Brain (organoid and tissue), 16 donors: ENCODE measurements at places on chromosomes 4 and X.
A peak's percentile ranks its signal among the peaks of the same experiment; 100 is the strongest.

- DNase-seq: no peak
These were observed 117.6 kb upstream of the GPR101 start for GRCh38 chrX:137151403-137151802.

GRCh38 chr4:61446941-61447340 lies 246.8 kb downstream of the ADGRL3 start:
- DNase-seq: peak; percentile 38

GRCh38 chr4:37219990-37220389 lies 24.6 kb upstream of the NWD2 start:
- no peak for DNase-seq

GRCh38 chrX:8845060-8845459 lies 43.9 kb upstream of the FAM9A start:
- no peak for DNase-seq

GRCh38 chrX:109936598-109936997 lies 66.3 kb upstream of the TMEM164 start:
- DNase-seq: no peak

GRCh38 chrX:45110494-45110893 lies 90.2 kb downstream of the DIPK2B start:
- no peak for DNase-seq

- no peak for DNase-seq
These were observed 642.4 kb downstream of the TRIML1 start for GRCh38 chr4:188781655-188782054.

GRCh38 chr4:72900952-72901351 lies 168.6 kb downstream of the COX18 start:
- peak; percentile 1 for DNase-seq

DNA sequence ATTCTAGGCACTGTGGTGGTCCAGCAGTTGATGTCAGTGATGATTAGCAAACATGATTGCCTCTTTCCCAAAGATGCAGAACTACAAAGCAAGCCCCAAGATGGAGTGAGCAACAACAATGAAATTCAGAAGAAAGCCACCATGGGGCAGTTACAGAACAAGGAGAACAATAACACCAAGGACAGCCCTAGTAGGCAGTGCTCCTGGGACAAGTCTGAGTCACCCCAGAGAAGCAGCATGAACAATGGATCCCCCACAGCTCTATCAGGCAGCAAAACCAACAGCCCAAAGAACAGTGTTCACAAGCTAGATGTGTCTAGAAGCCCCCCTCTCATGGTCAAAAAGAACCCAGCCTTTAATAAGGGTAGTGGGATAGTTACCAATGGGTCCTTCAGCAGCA lies 365.3 kb downstream of the MAPK10 start:
- DNase-seq: no peak

DNA sequence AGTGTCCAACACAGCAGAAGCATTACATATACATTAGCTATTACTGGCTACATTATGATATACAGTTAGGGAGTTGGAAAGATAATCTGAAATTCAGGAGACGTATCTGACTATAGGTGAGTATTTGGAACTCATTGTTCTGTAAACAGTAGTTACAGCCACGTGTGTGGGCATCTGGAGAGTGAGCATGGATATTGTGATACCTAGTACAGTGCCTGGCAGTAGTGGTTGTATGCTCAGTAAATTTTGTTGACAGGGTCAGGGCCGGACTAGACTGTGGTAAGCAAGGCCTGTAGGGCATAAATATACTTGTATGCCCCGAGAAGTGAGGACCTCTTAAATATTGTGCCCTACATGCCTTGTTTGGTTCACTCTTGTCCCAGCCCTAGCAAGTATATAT lies 2.9 kb downstream of the F9 start:
- no peak for DNase-seq

DNA sequence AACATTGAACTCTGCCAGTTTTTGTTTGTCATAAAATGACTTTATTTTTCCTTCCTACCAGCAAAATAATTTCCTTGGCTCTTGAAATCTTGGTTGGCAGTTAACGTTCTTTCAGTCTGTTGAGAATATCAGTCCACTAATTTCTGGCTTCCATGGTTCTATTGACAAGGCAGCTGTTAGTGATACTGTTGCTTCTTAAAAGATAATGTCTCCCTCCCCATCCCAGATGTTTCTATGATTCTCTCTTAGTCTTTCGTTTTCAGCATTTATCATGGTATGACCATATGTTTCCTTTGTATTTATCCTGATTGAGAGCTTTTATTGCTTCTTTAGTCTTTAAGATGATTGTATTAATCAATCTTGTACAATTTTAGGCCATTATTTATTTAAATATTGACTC lies 81.1 kb upstream of the STK26 start:
- DNase-seq: no peak

- no peak for DNase-seq
These were observed 92.7 kb upstream of the ARX start for GRCh38 chrX:25108481-25108880.

DNA sequence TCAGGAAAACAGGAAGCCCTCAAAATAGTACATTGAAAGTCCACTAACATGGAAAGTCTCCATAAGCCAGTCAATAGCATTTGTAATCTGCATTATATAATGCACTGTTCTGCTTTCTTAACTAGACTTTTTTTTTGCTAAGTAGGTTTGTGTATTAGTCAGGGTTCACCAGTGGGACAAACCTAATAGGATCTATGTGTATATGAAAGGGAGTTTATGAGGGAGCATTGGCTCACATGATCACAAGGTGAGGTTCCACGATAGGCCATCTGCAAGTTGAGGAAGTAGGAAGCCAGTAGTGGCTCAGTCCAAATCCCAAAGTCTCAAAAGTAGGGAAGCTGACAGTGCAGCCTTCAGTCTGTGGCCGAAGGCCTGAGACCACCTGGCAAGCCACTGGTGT lies 116.0 kb downstream of the MXRA5 start:
- no peak for DNase-seq

GRCh38 chrX:70172964-70173363 lies 4.3 kb upstream of the DGAT2L6 start:
- no peak for DNase-seq

DNA sequence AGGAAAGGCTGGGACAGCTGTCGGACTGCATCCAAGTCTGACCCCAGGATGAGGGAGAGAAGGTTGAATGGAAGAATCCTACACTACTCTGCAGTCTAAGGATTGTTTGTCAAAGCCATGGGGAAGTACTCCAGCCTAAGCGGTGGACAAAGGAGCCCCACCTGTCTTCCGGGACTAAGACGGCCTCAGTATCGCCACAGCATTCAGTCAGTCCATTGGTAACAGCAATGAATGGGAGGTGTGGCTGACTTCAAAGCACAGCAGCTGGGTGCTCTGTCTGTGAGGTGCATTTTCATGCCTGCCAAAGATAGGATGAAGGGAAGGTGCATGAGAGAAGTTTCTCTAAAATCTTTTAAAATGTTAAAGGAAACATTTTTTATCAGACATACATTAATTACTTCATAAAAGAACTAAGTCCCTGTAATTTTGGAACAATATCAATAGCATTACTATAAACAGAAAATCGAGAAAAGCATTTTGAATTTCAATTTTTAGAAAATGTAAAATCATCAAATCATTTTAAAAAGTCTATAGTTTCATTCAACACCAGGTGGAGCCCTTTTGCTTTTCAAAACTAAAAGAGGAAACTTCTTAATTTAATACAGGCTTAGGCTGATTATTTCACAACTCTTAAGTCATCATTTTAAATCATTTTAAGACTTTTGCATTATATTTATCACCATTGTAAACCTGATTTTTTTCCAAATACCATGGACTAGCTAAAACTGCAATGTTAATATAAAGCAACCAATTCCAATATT lies 27.6 kb upstream of the INTU start:
- peak; percentile 73 for DNase-seq

DNA sequence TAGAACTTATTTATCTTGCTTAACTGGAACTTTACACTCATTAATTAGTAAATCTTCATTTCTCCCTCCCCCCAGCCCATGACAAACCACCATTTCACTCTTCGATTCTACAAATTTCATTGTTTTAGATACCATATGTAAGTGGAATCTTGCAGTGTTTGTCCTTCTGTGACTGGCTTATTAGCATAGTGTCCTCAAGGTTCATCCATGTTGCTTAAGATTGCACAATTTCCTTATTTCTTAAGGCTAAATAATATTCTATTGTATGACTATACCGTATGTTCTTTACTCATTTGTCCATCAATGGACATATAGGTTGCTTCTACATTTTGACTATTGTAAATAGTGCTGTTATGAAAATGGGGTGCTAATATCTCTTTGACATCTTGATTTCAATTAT lies 24.5 kb upstream of the RNF212 start:
- no peak for DNase-seq

GRCh38 chr4:9898596-9899305 lies 117.3 kb downstream of the DRD5 start:
- DNase-seq: peak; percentile 47

- no peak for DNase-seq
These were observed 11.1 kb upstream of the LRAT start for GRCh38 chr4:154732669-154733068.

- DNase-seq: no peak
These were observed 74.0 kb downstream of the FHDC1 start for GRCh38 chr4:153010146-153010545.

- no peak for DNase-seq
These were observed 412.1 kb downstream of the UBE2NL start for GRCh38 chrX:144295921-144296320.

GRCh38 chr4:119730671-119730950 lies 102.0 kb upstream of the PDE5A start:
- DNase-seq: no peak

DNA sequence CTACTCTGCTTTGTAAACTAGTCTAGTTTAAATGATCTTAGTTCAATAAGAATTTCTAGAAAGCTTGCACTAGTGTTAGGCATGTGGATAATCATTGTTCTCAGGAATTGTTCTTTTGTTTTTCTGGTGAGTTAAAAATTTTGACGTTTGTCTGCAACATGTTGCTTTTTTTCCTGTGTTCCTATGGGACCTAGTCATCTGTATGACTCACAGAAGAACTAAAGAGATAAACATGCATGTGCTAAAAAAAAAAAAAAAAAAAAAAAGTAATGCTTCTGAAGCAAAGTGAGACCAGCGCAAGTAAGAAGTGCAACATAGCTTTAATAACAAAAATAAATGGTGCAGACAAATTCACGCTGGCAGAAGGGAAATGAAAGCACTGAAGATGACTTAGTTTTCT lies 471.2 kb downstream of the IQCM start:
- DNase-seq: no peak

DNA sequence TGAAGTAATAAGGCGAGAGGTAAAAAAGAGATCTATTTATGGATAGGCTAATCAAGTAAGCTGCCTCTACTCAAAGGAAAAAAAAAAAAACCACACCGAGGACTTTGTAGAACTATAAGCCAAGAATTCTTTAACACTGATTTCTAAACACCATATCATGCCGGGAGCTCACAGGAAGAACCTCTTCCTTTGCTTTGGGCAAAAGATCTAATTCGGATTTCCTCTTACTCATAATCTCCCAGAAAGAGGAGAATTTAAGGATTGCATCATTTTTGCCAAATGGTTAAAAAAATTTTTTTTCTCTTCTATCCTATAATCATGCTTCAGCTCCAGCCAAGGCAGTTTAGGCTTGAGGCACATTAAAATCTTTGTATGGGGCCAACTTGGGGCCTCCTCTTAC lies 95.5 kb downstream of the ZNF827 start:
- DNase-seq: no peak

- no peak for DNase-seq
These were observed 209.8 kb downstream of the RTL9 start for GRCh38 chrX:110568441-110568840.

- no peak for DNase-seq
These were observed 4.9 kb upstream of the NAA11 start for GRCh38 chr4:79330720-79331119.

GRCh38 chr4:188297873-188298272 lies 158.6 kb downstream of the TRIML1 start:
- DNase-seq: no peak

- no peak for DNase-seq
These were observed 50.9 kb downstream of the CFAP299 start for GRCh38 chr4:80386281-80386886.

DNA sequence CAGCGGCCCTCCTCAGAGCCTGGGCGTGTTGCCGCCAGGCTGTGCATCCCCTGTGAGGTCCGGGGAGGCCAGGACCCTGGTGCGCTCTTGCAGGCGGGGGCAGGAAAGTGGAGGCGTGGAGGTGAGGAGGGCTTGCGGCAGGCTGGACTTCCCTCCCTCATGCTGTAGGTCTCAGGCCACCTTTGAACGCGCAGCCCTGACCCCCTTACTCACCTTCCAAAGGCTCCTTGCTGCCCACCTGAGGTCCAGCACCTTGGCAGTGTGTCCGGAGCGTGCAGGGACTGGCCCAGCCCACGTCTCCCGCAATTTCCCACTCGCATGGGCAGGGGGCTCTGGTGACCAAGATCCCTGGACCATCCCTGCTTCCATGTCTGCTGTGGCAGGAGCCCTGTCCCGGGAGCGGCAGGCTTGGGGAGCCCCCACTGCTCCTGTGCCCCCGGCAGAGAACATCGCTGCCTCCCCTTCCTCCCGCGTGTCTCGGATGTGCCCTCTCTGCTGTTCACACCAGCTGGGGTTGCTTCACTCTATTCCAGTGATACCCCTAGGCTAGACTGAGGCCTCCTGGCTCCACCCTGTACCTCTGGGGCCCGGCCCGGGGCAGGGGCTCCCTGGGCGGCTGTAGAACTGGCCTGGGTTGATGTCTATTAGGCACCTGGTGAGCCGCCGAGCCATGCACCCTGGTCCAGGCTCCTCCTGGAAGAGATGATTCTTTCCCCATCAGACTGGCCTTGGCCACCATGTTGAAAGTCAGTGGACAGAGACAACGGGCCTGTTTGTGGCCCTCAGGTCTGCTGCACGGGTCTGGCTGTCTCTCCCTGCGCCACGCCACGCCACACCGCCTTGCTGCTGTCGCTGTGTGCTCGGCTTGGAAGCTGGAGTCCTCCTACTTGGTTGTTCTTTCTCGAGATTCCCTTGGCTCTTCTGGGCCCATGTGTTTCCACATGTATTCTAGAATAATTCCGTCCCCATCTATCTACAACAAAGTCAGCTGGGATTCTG lies 95.4 kb upstream of the ADRA2C start:
- DNase-seq: no peak

DNA sequence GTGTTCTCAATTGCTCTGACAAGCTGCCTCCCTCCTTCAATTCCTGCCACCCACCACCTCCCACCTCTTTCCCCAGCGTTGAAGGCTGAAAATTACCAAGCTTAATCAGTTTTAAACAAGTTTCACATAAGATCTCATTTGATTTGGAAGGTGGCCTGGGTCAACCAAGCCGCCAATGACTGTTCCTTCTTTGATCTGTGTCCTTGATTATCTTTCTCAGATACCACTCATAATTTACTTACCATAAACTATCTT lies 211.4 kb downstream of the SLIT2 start:
- no peak for DNase-seq

- DNase-seq: no peak
These were observed 1062.4 kb upstream of the DIAPH2 start for GRCh38 chrX:95622200-95622599.
